ENCODE measurements at places on chromosomes 2 and 18. TPM values are rescaled to one million over a fixed set of nuclear protein-coding genes. Genes with fewer than 3 reads are reported as not detected.

GRCh38 chr2:218010984-218011652, 8.3 kb upstream of the TNS1 start:
- peaks cover 27% of the 10 kb centered on the region for H3K4me1 ChIP-seq
- peak overlapping the region; percentile 82 for H3K4me3 ChIP-seq
- no peaks in the 10 kb centered on the region for H3K27me3 ChIP-seq
- no peak for DNase-seq
- no peaks in the 10 kb centered on the region for H3K36me3 ChIP-seq
- H3K27ac ChIP-seq = peak overlapping the region; percentile 32

SH3BP4 gene
- total RNA-seq = 36.7 TPM

GRCh38 chr18:2360861-2361260, 210.4 kb downstream of the METTL4 start:
- H3K27ac ChIP-seq = no peak overlapping the region
- DNase-seq = no peak
- no peaks in the 10 kb centered on the region for H3K36me3 ChIP-seq
- no peaks in the 10 kb centered on the region for H3K4me1 ChIP-seq
- H3K4me3 ChIP-seq = no peak overlapping the region
- no peaks in the 10 kb centered on the region for H3K27me3 ChIP-seq

CYBRD1 gene
- total RNA-seq = 222 TPM

DNA sequence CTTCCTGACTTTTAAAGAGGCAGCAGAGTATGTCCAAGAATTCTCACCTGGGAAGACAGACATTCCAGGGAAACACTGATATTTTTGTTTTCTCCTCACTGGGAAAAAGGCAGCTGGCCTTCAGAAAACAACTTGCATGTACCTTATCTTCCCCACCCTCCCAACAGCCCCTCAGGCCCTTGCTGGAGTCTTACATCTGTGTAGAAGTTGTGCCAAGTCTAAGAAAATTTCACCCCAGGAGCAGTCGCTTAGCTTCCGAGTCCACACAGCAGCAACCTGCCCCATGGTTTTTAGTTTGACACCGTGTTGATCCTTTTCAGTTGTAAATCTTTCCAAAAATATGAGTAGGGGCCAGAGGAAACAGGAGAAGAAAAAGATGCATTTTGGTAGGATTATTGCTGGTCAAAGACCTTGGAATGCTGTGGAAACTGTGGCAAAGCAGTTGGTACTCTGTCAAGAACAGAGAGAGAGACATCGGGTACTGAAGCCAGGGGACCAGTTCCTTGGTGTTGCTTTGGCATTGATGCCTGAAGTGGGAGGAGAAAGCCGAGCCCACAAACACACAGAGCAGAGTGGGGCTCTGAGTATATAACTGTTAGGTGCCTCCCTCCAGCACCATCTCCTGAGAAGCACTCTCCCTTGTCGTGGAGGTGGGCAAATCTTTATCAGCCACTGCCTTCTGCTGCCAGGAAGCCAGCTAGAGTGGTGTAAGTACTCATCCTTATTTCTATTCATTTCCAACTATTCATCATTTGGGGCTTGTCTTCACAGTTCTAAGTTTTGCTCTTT, at the start of gene SLC14A1:
SLC14A1 (plus strand) TSS at position 615 of the 789 bp plus-strand sequence. CDS start 6,140 bp downstream, outside the sequence.
- H3K36me3 ChIP-seq = no peaks in the 10 kb centered on the region
- H3K27me3 ChIP-seq = no peaks in the 10 kb centered on the region
- H3K4me1 ChIP-seq = peaks cover 3% of the 10 kb centered on the region
- no peak for DNase-seq

DNA sequence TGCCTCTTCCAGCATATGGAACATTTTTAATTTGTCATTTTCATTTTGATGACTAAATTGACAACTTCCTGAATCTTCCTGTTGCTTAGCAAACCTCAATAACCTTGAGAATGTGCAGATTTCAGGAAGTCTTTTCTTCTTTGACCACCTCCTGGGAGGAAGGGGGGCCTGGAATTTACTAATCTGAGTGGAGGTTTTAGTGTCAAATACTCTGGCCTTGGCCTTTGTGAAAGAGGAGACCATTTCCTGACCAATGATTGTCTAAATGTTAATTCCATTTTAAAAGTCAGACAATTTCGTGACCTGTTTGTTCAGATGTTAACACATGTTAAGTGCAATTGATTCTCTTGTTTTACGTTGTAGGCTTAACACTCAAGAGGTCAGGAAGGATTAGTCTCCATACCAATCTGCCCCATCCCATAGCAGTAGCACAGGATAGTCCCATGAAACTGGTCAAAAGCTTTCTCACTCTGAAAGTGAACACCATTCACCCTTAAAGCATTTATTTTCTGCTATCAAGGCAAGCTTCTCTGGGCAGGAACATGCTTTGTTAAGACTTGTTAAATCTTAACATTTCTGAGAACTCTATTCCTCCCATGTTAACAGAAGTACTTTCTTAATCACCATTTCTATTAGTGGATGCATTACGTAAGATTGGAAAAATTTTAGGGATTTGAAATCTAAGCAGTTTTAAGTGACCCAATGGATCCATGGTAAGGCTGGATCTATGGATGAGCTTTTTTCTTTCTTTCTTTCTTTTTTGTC, 219.6 kb downstream of the RND3 start:
- DNase-seq = no peak
- no peak overlapping the region for H3K4me3 ChIP-seq
- H3K36me3 ChIP-seq = no peaks in the 10 kb centered on the region
- no peak overlapping the region for H3K27ac ChIP-seq

GALNT5 gene
- 0.11 TPM for total RNA-seq

CABYR gene
- total RNA-seq = not detected

DNA sequence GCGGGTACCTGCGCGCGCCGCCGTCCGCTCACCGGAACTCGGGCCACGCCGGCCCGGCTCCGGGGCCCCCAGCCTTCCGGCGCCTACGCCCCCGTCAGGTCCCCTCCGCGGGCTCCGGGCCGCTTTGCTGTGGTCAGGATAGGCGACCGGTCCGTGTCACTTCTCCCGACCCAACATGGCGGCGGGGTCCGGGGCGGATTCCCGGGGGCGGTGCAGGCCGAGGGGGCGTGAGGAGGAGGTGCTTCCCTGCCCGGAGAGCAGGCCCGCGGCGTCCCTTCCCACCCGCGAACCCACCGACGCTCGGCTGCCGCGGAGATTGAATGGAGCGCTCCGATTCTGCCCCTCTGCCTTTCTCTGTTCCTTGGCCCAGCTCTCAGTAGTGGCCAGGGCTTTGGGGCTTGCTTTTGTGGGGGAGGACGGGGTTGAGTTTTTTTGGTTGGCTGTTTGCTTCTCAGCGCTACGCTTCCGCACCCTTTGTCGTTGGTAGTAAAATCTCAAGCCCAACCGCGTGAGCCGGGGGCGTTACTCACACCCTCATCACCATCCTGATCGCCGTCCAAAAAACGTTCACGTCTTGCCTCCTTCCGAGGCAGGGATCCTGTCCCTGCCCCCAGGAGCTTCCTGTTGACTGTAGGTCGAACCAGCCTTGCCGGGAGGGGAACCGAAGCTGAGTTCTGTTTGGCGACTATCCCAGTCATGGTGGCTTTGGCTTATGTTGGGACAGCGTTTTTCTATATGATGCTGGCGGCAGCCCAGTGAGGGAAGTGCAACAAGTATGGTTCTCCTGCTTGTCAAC, 532 bp upstream of the YES1 start:
- H3K36me3 ChIP-seq = no peaks in the 10 kb centered on the region
- peak; percentile 60 for DNase-seq
- H3K4me1 ChIP-seq = no peaks in the 10 kb centered on the region

All from ascending aorta (tissue), 2 donors.